ENCODE measurements at places on chromosomes 6 and 20. TPM values are rescaled to one million over a fixed set of nuclear protein-coding genes. Genes with fewer than 3 reads are reported as not detected.

CTCFL gene
- not detected for total RNA-seq

OTOR gene
- not detected for total RNA-seq

RAET1L gene
- total RNA-seq = 1.1 TPM

SLC32A1 gene
- total RNA-seq = not detected

SPDEF gene
- 0.08 TPM for total RNA-seq

PHACTR1 gene
- 1.2 TPM for total RNA-seq

MICAL1 gene
- 43.3 TPM for total RNA-seq

HLA-DMB gene
- total RNA-seq = not detected

BNIP5 gene
- not detected for total RNA-seq

CCN2 gene
- total RNA-seq = 13.5 TPM

GPLD1 gene
- total RNA-seq = 0.31 TPM

MUC22 gene
- not detected for total RNA-seq

CST5 gene
- not detected for total RNA-seq

SLC22A3 gene
- total RNA-seq = 2.5 TPM

IRF4 gene
- not detected for total RNA-seq

SAMD5 gene
- total RNA-seq = 1.8 TPM

SPATS1 gene
- not detected for total RNA-seq
